ENCODE measurements at places on chromosomes 3 and 15.
A peak's percentile ranks its signal among the peaks of the same experiment; 100 is the strongest.

DNA sequence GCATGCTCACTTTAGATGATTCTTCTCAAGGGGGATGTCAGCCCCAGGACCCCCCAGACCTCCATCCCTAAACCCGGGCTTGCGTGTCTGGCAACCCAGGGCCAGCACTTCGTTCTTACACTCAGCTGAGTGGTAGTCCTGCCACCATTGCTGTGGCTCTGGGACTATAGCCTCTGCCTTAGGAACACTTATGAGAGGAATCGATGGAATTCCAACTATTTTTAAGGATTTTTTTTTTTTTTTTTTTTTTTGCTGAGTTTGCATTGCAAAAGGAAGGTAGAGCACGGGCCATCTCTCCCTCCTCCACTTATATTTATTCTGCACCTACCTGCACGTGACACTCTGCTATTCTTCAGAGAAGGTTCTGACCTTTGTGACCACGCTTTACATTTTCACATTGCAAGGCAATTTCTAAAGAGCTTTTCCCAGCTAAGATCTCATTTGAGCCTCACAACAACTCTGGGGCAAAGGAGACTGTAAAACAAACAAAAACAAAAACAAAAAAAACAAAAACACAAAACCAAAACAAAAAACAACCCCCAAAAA is 113.9 kb downstream of the LPP start:
- DNase-seq, result no peak

GRCh38 chr3:41638381-41638780 is 323.5 kb downstream of the ULK4 start:
- DNase-seq, result no peak

GRCh38 chr3:112314649-112315048 is 18.3 kb upstream of the CD200 start:
- no peak for DNase-seq

DNA sequence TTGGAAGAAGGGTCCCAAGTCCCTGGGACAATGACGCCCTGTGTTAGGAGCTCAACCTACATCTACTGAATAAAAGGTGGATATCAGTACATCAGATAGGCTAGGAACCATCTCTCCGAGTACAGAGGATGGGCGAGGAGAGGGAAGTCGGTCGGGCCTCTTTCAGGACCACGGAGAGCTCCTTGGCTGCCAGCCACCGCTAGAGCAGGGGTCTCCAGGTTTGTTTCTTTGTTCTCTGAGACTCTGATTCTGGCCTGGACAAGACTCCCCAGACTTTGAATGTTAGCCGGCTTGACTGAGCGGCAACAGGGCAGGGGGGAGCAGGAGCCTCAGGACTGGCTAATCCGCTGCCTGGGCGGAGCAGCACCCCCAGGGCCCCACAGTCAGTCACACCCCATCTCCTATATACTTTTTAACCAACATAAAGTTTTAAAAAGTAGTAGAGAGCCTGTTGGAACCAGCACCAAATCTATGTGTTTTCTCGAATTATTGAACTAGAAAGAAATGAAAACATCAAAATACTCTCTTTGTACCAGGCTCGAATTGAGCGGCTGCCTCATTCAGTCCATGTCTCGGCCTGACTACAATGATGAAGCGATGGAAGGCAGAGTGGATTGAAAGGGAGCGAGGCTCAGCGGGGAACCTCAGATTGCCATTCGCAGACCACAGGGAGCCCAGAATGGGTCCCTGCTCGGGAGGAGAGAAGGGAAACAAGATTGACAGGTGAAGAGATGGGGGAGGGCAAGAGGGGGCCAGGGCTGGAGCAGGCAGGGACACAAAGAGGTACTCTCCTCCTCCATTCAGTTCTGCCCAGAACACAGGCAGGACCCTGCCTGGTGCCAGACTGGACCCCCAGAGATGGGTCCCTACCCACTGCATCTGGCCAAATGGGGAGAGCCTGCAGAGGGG is 131.6 kb downstream of the TPRA1 start:
- peak; percentile 95 for DNase-seq

DNA sequence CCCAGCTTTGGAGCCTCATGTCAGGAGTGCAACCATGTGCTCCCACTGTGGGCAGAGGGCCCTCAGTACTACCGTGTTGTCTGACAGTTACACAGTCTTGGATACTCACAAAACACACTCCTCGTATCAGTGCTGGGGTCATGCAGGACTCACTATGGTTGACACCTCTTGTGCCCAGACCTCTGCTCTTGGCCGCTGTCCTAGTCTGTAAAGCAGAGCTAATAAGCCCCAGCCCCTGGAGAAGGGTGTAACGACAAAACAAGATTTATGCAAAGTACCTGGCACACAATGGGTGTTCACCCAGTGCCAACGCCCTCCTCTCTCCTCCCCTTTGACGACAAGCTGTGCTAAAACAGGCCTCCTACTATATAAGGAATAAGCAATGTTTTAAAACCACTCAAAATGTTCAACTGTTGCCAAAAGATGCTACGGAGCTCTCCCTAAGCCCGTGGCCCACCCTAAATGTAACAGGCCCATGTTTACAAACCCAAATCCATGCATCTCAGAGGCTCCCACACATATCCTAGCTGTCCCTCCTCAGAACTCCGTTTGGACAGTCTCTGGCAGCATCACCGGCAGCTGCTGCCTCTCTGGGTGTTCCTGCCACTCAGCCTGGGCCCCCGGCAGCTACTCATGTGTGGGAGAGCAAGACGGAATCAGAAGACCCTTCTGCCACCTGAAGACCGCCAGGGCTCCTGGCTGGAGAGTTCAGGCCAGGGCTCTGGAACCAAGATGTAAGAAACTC is 65.8 kb downstream of the MRPL46 start:
- no peak for DNase-seq

- no peak for DNase-seq
Observed at GRCh38 chr15:58053315-58054153, 12.0 kb downstream of the ALDH1A2 start.

DNA sequence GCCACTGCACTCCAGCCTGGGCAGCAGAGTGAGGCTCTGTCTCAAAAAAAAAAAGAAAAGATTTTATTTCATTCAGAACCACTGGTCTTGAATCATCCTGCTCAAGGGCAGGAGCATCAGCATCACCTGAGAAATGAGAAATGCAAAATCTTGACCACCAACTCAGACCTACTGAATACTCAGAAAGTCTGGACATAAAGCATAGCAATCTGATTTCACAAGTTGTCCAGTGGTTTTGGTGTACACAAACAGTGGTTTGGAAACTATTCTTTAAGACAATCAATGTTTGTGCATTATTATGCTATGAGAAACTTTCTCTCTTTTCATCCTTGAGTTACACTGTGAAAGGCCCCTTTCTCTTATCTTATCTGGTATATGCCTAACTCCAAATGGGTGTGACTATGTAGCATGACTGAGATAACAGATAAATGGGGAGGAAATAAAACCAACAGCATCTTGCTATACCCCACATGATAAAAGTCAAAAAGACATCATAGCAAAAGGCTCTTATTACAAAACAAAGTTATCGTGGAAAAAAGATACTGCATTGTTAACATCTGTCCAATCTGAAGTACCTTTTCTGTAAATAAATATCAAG is 174.2 kb upstream of the STT3B start:
- no peak for DNase-seq

DNA sequence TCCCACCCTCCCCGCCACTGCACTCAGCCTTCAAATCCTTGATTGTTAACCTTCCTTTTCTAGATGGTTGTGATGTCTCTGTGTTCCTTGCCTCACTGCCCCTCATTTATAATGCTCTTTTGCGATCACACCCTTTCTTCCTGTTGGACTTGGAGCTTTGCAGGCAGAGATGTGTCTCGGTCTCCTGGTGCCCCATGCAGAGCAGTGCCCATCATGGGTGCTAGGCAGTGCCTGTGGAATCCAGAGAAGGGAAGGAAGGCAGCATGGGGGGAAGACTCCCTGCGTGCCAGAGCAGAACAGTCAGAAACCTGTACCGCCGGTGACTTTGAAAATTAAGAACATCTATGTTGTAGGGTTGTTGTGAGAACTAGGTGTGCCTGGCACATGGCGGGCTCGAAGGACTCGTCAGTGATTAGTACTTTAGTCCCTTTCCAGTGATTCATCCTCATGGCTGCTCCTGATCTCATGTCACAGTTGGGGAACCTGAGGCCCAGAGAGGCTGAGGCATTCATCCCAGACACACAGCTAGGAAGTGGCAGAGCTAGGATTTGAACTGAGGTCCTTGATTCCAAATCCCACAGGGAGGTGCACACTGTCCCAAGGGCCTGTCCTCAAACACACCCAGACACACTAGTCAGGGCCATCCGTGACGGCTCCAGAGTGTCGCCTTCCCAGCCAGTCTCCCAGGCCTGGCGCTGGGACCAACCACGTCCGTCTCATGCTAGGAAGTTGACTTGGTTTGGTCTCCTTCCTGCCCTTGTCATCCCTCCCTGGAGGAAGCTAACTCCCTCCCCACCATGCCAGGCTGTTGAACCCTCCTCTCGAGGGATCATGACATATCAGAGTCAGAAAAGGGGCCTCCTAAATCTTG is 58.3 kb downstream of the SMAD6 start:
- DNase-seq, result no peak

GRCh38 chr3:120622870-120623726 is 27.0 kb downstream of the NDUFB4 start:
- peak; percentile 77 for DNase-seq

DNA sequence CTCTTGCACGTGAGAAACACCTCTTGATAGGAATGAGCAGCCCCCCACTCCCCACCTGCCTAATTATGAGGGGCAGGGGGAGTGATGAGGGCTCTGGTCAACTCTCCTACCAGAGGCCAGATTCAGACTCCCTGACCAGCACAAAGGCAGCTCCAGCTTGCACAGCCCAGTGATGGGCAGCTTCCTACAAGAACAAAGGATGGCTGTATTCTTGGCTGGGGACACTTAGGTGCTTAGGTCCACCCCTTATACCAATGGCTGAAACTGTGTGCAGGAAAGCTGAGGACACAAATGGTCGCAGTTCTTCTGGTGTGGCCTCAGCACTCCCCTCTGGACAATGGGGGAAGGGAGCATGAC is 81.8 kb downstream of the IQSEC1 start:
- DNase-seq, result no peak

GRCh38 chr3:59115364-59116232 is 65.8 kb upstream of the CFAP20DC start:
- no peak for DNase-seq

- no peak for DNase-seq
Observed at GRCh38 chr3:176609361-176609760, 587.9 kb downstream of the TBL1XR1 start.

DNA sequence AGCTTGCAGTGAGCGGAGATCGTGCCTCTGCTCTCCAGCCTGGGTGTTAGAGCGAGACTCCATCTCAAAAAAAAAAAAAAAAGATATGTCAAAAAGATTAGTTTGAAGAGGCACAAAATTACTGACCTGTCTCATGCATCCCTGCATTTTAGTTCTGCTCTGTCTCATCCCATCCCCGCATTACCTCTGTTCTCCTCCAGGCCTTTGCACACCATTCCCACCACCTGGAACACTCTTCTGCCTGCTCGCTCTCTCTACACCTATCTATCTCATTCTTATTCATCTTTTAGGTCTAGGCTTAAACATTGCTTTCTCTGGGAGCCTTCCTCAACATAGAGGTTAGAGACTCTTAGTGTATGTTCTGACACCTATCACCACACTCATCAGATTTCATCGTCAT is 32.9 kb upstream of the ZNF770 start:
- no peak for DNase-seq

DNA sequence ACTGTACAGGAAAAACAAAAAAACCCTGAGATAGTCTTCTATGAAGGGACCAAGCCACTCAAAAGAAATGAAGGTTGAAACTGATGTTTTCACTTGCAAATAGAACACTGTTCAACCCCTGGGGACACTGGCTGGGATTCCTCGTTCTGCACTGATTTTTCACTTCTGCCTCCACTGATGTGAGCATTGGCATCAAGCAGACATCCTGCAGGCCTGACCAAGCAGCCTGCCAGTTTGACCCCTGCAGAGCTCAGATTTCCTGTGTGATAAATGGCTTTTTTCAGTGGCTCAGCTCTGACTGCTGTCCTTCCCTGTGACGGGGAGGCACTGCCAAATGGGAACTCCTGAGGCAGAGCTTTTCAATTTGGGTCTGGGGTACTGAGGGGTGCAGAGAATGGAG is 50.0 kb downstream of the RASGRP1 start:
- peak; percentile 68 for DNase-seq

GRCh38 chr3:179972881-179973423 is 63.8 kb downstream of the PEX5L start:
- no peak for DNase-seq

DNA sequence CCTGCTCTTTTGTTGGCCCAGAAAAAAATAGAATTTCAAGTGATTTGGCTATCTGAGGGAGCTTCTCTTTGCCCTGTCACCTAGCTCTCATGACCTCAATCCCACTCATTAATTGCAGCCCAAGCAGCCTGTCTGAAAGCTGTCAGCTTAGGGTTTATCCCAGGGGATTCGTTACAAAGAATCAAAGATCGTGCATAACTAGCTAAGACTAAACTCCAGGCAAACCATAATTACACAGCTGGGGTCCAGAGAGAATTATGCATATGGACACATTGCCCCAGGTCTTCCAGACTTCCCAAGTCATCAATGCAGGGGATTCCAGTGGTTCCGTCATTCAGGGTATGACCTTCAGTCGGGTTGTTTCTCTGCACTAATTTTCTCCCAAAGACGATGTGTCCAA is 91.6 kb upstream of the CBLB start:
- no peak for DNase-seq

- no peak for DNase-seq
Observed at GRCh38 chr3:9590282-9590791, 36.7 kb upstream of the LHFPL4 start.

DNA sequence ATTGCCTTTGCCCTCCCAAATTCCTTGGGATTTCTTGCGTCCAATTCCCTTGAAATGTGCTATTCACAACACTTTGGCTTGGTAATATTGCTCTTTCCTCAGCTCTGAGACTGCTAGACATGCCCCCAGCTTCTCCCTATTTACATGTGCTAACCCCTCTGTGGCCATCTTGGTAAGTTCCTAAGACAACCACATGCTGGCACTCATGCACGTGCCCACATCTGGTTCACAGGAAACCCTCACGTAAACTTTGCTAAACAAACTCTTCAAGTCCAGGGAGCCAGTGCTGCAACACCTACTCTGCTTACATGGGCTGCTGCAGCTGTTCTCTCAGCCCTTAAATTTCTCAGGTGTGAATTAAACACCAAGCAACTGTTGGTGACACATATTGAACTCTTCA is 121.8 kb downstream of the ADAMTSL3 start:
- no peak for DNase-seq

GRCh38 chr15:33209575-33210481 is 15.3 kb upstream of the FMN1 start:
- no peak for DNase-seq

- no peak for DNase-seq
Observed at GRCh38 chr3:140552898-140553297, 125.0 kb upstream of the TRIM42 start.

DNA sequence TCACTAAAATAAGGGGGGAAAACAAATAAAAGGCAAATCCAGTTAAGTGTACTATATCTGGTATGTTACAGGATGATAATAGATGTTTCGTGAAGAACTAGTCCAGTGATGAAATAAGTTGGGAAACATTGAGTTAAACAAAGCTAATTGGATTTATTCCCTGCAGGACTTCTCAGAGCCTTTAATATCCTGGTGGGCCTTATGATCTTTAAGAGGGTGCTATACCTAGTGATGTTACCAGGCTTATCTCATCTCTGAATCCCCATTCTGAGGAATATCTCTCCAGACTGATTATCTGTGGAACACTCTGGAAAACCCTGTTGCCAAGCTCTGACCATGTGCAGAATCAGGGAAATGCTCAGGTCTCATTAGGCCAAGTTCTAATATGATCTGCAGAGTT is 54.8 kb upstream of the POMGNT2 start:
- DNase-seq, result no peak

- no peak for DNase-seq
Observed at GRCh38 chr3:175082631-175083030, 223.5 kb downstream of the NAALADL2 start.

- DNase-seq, result no peak
Observed at GRCh38 chr3:177350121-177350520, 152.8 kb upstream of the TBL1XR1 start.

All from endodermal cell (in vitro differentiated cells).